ENCODE measurements at places on chromosomes 2 and 18. TPM values are rescaled to one million over a fixed set of nuclear protein-coding genes. Genes with fewer than 3 reads are reported as not detected.

DNA sequence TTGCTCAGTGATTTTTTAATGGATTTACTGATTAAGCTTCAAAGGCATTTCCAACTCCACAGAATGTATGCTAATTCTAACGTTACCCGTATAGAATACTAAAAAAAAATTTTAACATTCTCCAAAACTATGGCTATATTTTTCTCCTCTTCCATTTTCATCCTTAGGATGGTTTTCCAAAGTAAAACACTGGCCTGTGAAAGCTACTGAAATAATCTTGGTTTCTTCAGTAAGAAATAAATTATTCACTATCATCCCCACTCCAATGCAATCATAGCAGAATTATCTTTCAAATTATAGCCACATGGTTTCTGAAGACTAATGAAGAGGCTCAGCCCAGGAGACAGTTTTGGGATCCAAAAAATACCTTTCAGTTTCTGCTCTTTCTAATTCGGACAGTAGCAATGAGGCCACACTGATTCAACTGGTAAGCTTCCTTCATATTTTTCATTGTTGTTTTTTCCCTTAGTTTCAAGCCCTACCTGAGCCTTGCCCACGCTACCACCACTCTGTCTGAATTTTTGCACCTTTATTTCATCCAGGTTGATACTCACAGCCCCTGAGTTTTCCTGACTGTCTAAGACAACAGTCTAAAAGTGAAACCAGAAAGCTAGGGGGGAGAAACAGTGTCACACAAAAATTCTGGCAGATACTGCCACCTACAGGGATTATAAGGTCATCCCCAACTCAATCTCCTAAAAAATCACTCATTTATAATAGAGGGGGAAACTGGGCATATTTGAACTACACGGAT, 887.9 kb downstream of the NRXN1 start:
- H3K27ac ChIP-seq: no peak overlapping the region
- H3K36me3 ChIP-seq: no peaks in the 10 kb centered on the region
- no peak for DNase-seq
- H3K4me3 ChIP-seq: peak overlapping the region; percentile 47
- no peaks in the 10 kb centered on the region for H3K4me1 ChIP-seq
- H3K27me3 ChIP-seq: no peaks in the 10 kb centered on the region

GRCh38 chr18:2840521-2840920, 6.3 kb upstream of the EMILIN2 start:
- DNase-seq: no peak
- no peaks in the 10 kb centered on the region for H3K27me3 ChIP-seq
- H3K36me3 ChIP-seq: no peaks in the 10 kb centered on the region
- no peak overlapping the region for H3K4me3 ChIP-seq

DNA sequence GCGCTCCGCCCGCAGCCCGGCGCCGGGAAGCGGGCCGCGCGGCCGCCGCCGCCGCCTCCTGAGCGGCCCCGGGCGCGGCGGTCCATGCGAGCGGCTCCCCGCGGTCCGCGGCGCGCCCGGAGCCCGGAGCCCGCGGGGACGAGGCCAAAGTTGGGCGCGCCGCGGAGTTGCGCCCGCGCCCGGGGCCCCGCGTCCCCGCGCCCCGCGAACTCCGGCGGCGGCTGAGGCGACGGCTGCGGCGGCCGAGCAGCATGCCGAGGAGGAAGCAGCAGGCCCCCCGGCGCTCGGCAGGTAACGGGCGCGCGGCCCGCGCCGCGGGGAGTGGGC, 992 bp downstream of the TSHZ1 start:
- peaks cover 61% of the 10 kb centered on the region for H3K4me1 ChIP-seq
- H3K4me3 ChIP-seq: peak overlapping the region; percentile 91
- H3K27ac ChIP-seq: peak overlapping the region; percentile 78
- no peaks in the 10 kb centered on the region for H3K36me3 ChIP-seq
- no peak for DNase-seq

- H3K4me1 ChIP-seq: peaks cover 6% of the 10 kb centered on the region
- no peak overlapping the region for H3K4me3 ChIP-seq
- H3K27me3 ChIP-seq: no peaks in the 10 kb centered on the region
- H3K36me3 ChIP-seq: no peaks in the 10 kb centered on the region
- no peak overlapping the region for H3K27ac ChIP-seq
These were observed 13.5 kb downstream of the INPP4A start for GRCh38 chr2:98458207-98458606.

DNA sequence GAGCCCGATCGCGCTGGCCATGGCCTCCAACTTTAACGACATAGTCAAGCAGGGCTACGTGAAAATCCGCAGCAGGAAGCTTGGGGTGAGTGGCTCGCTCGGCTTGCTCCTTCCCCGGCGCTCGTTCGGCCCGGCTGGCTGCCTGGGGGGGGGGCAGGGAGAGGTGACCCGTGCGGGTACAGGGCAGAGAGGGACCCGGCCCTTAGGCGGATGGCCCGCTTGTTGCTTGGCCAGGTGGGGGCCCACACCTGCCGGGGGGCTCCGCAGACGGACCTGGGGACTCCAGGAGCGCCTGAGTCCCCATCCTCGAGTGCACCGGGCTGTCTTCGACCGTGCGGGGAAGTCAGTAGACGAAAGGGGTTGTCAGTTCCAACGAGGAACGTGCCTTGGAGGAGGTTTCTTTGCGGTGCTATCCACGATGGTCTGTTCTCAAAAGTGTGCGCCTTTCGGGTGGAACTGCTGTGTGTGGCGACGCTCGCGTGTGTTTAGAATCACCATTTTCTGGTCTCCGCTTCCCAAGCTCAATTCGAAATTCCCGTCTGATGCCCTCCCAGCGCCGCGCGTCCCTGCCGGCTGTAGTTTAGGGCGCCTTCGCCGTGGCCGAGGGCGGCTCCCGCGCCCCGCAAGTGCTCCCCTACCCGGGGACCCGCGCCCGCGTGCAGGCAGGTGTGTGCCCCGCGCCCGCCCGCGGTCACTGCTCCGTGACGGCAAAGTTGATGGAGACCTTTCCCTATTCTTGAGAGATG, 711 bp downstream of the DOK6 start:
- H3K36me3 ChIP-seq: no peaks in the 10 kb centered on the region
- no peaks in the 10 kb centered on the region for H3K27me3 ChIP-seq
- H3K4me1 ChIP-seq: peaks cover 9% of the 10 kb centered on the region
- peak overlapping the region; percentile 23 for H3K27ac ChIP-seq

DNA sequence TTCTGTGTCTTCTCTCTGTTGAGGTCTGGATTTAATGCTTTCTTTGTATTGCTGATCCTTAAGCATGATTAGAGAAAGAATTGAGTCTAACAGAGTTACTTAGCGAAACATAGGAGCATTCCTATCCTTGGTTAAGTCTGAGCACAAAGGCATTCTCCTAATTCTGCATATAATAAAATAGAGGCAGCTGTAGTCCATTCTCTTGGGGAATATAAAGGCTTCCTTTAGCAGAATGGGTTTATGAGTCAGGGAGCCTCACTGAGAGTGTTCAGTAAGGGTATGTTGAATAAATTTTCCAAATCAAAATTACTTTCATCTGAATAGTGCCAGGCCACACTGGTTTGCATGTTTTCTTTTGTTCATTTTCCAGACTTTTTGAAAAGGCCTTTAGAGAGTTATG, 101.5 kb downstream of the GALNT1 start:
- no peak for DNase-seq
- no peak overlapping the region for H3K27ac ChIP-seq
- H3K4me3 ChIP-seq: no peak overlapping the region
- no peaks in the 10 kb centered on the region for H3K27me3 ChIP-seq

DNA sequence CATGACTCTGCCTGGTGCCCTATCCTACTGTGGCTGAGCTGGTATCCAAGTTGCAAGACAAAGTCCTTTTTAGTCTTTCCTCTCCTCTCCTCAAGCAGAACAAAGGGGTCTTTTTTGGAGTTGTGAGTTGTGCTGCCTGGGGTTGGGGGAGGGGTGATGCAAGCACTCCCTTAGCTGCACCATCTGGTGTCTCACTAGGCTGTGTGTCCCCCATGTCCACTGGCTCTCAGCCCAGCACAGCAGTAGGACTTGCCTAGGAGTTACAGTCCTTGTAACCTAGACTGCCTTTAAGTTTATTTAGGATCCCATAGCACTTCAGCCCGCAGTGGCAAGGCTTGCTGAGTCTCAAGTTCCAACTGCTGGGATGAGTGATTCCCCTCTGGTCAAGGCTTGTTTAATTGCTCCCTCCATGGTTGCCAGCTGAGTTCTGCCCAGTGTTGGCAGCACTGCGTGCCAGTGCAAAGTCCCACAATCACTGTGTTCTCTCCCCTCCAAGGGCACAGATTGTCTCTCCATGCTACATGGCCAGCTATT, 13.2 kb upstream of the ILKAP start:
- H3K27ac ChIP-seq: peak overlapping the region; percentile 10
- H3K27me3 ChIP-seq: no peaks in the 10 kb centered on the region
- no peak for DNase-seq
- no peak overlapping the region for H3K4me3 ChIP-seq
- no peaks in the 10 kb centered on the region for H3K4me1 ChIP-seq

DNA sequence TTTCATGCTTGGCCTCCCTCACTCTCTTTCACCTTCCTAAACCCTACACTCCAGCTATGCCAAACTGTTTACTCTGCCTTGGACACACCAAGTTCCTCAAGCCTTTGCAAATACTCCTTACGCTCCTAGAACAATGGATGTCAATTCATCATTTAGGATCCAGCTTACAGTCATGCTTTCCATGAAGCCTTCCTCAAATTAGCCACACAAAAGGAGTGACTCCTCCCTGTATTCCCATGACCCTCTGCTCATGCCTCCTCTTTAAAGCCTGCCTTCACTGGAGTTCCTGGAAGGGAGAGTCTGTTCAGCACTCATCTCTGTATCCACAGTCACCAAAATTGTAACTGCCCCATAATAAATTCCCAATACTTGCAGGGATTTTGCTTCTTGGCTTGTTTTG, 721 bp upstream of the EHD3 start:
- no peak overlapping the region for H3K4me3 ChIP-seq
- H3K27me3 ChIP-seq: peaks cover 9% of the 10 kb centered on the region
- peaks cover 6% of the 10 kb centered on the region for H3K4me1 ChIP-seq
- H3K27ac ChIP-seq: no peak overlapping the region
- DNase-seq: no peak

DNA sequence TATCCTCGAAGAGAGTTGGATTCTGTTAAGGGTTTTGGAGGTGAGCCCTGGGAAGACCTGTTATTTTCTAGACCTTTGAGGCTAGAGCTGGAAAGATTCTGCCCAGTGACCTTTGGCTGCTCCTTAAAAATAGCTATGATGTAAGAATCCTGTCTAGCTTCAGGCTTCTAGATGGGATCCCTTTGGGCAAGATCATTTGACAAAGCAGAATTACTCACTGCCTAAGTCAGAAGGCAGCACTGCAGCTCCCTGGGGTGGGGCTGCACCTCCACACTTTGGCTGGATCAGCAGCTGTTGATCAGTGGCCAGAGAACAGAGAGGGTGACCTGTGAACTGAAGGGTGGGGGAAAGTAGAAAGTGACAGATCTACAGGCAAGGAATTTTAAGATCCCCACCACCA, 103.8 kb downstream of the ASAP2 start:
- no peak for DNase-seq
- H3K27ac ChIP-seq: no peak overlapping the region
- H3K36me3 ChIP-seq: no peaks in the 10 kb centered on the region
- H3K4me3 ChIP-seq: no peak overlapping the region
- H3K27me3 ChIP-seq: no peaks in the 10 kb centered on the region

DNA sequence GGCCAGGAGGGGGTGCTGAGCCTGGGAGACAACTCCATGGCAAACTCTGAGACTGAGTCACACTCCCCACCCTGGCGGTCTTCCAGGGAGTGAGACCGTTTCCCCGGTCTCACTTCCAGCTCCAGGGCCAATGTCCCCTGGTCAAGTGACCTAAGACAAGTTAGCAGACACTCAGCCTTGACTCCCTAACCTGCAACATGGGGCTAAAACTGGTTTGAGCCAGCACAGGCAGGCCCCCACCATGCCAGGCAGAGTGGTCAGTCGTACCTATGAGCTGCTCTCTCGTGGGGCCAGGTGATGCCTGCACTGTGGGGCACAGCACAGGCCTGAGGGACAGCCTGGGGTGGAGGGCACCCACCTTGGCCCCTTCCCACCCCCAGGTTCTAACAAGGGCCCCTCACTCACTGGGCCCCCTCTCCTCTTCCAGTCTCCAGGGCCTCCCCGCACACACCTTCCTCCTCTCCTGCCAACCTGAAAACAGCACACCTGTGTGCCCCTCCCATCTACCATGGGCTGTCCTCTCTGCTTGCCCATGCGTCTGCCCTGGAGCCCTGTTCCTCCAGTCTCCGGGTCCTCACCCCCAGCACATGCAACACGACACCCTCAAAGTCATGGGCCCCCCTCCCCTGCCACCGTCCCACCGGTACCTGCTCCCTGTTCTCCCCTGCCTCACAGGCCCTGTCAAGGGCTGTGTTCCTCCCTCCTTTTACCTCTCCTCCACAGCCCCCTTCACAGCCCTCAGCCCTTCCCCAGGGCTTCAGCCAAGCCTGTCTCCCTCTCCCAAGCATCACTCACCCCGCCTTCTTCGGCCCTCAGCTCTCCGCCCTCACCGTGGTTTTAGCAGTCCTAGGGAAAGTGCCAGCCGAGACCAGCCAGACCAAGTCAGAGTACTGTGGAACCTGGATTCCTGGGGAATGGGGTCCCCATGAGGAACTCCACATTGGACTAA, 1.6 kb downstream of the GPR17 start:
- H3K27me3 ChIP-seq: no peaks in the 10 kb centered on the region
- DNase-seq: no peak
- no peak overlapping the region for H3K4me3 ChIP-seq
- no peaks in the 10 kb centered on the region for H3K36me3 ChIP-seq
- peaks cover 3% of the 10 kb centered on the region for H3K4me1 ChIP-seq

DNA sequence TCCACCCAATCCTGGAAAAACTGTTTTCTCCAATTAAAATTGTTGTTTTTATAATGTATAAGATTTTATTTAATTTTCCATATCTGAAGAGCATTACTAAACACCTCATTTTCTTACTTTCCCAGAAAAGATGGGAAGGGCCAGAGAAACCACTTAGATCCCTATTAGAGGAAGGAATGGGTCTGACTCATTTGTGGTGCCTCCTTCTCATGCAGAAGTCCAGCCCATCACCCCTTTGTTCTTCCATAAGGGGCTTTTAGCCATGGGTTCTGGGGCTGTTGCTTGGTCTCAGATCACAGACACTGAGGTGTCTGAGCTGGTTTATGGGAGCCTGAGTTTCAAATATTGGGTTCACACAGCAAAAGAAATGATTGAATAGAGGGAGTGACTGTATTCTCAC, 152.2 kb downstream of the ESCO1 start:
- H3K27ac ChIP-seq: no peak overlapping the region
- H3K36me3 ChIP-seq: no peaks in the 10 kb centered on the region
- peaks cover 6% of the 10 kb centered on the region for H3K4me1 ChIP-seq
- DNase-seq: no peak
- H3K27me3 ChIP-seq: no peaks in the 10 kb centered on the region

ACMSD gene
- 91.4 TPM for total RNA-seq

AFTPH gene
- 26.4 TPM for total RNA-seq

DYTN gene
- not detected for total RNA-seq

SOX11 gene
- total RNA-seq: not detected

UGP2 gene
- total RNA-seq: 341 TPM

CWC22 gene
- total RNA-seq: 10.3 TPM

ICA1L gene
- total RNA-seq: 1.7 TPM

MARCHF4 gene
- not detected for total RNA-seq

All from liver (tissue), 10 donors.